ENCODE measurements at places on chromosomes 1 and 21. TPM values are rescaled to one million over a fixed set of nuclear protein-coding genes. Genes with fewer than 3 reads are reported as not detected.

GRCh38 chr1:214660900-214661299 is 57.9 kb downstream of the CENPF start:
- DNase-seq: peak; percentile 82

- DNase-seq: peak; percentile 60
Observed at GRCh38 chr1:205344066-205344928, 12.4 kb downstream of the KLHDC8A start.

GRCh38 chr1:191869790-191870312 is 288.4 kb upstream of the RGS18 start:
- DNase-seq: no peak

GRCh38 chr1:96292141-96292540 is 429.4 kb upstream of the PTBP2 start:
- no peak for DNase-seq

GRCh38 chr1:244761279-244761678 is 74.2 kb upstream of the COX20 start:
- DNase-seq: no peak

- DNase-seq: no peak
Observed at GRCh38 chr1:8021676-8022266, 4.3 kb downstream of the ERRFI1 start.

GRCh38 chr1:205700865-205701401 is 20.6 kb upstream of the SLC45A3 start:
- no peak for DNase-seq

- DNase-seq: no peak
Observed at GRCh38 chr1:101798417-101798816, 198.3 kb downstream of the OLFM3 start.

- DNase-seq: no peak
Observed at GRCh38 chr1:48864913-48865312, 88.2 kb upstream of the BEND5 start.

- DNase-seq: peak; percentile 56
Observed at GRCh38 chr1:44803312-44804095, 3.3 kb downstream of the PLK3 start.

DNA sequence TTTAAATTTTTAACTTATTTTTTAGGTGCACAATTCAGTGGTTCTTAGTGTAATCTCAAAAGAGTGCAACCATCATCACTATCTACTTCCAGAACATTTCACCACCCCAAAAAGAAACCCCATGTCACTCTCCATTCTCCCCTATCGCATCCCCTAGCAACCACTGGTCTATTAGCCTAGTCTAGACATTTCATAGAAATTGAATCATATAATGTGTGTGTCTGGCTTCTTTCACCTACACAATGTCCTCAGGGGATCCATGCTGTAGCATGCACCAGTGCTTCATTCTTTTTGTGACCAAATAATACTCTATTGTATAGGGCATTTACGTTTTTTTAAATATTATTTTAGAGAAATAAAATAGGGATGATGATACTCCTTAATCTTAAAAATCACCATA is 64.7 kb downstream of the JAK1 start:
- no peak for DNase-seq

GRCh38 chr1:198633675-198634121 is 5.1 kb upstream of the PTPRC start:
- DNase-seq: no peak

- no peak for DNase-seq
Observed at GRCh38 chr1:45282351-45282750, 44.3 kb upstream of the HPDL start.

- no peak for DNase-seq
Observed at GRCh38 chr1:159996653-159997052, 35.1 kb downstream of the PIGM start.

- DNase-seq: no peak
Observed at GRCh38 chr1:35029761-35030160, 2.0 kb downstream of the ZMYM6 start.

DNA sequence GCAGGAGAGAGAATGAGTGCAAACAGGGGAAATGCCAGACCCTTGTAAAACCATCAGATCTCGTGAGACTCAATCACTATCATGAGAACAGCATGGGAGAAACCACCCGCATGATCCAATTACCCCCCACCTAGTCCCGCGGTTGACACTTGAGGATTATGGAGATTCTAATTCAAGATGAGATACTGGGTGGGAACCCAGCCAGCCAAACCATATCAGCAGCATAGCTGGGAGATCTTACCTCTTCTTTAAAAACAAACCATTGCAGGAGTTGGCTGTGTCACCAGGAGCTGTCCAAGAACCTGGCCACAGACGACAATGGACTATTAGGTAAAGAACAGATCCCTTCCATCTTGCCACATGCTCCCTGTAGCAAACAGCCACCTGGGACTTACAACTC is 422.7 kb downstream of the MATN1 start:
- no peak for DNase-seq

- DNase-seq: no peak
Observed at GRCh38 chr1:93678946-93679480, 2.6 kb downstream of the BCAR3 start.

- peak; percentile 61 for DNase-seq
Observed at GRCh38 chr1:37465593-37466517, 8.5 kb upstream of the ZC3H12A start.

GRCh38 chr1:12617901-12618660 is at the start of gene DHRS3:
Gene DHRS3 (minus strand): TSS chr1:12618210. CDS start chr1:12617348, 862 bp downstream.
- DNase-seq: peak; percentile 71

- DNase-seq: no peak
Observed at GRCh38 chr1:41749991-41750745, 168.6 kb downstream of the HIVEP3 start.

DNA sequence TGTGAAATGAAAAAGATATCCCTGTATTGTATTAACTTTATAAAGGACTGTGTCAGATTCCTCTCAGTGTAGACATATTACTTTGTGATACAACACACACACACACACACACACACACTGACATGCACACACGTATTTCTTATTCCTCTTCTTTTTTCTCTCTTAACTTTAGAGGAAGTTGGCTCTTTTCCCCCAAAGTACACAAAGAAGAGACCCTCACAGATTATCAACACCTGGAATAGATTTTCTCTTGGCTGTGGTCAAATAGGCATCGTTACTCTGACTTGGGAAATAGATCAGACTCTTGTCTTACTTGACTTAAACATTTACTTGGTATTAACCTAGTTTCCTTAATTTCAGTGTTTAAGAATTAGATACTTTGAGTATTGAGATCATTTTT is 792.8 kb downstream of the ADGRL2 start:
- DNase-seq: no peak

- DNase-seq: no peak
Observed at GRCh38 chr1:219340796-219341195, 167.1 kb downstream of the LYPLAL1 start.

DNA sequence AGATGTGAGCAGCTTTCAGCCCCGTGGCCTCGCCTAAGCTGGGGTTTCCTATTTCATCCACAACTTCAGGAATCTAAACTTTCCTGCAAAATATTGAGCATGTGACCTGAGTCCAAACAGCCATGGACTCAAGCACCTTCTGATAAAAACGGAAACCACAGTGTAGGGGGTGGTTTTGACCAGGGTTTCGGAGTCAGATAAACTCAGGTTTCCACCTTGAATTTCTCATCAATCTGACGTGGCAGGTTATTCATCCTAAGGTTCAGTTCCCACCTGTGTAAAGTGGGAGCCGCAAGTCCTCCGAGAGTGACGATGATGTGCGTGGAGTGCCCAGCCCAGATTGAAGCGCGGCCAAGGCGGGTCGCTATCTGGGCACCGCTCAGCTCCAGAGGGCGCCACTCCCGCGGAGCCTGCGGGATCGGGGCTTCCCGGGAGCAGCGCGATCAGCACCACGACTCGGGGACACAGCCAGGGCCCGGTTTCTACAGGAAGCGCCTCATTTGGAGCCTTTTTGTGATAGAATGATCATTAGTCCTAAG is 871 bp upstream of the ETS2 start:
- DNase-seq: peak; percentile 74

DNA sequence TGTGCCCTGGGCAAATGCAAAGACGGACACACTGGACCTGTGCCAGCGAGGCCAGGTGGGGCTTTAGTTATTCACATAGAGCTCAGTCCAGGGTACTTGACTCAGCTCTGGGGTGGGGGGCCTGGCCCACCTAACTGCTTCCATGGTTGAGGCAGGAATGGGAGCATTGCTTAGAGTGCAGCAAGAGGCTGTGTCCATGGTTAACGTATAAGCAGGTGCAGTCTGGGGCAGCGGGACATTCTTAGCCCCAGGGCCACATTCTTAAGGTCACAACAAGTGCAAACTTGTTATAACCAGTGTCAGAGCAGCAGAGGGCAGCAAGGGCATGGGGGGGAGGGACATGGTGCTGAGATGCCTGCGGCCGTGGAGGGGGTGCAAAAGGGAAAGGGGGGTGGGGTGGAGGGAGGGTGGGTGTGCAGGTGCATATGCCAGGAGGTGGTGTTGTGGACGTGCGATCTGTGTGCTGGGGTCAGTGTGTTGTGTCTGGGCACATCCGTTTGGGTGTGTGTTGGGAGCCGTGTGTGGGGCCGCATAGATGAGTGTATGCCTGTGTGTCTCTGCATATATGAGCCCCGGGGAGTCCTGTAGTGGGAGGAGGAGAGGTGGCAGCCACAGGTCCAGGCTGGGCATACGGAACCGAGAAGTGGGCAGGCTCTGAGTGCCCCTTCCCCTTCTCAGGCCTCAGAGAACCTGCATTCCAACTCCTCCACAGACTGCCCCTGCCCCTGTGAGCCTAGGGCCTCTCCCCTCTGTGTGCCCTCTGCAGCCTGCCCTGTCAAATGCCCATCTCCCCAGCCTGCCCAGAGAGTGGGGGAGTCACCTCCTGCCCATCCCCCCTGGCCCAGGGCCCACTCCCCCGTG is 8.4 kb downstream of the KCNJ10 start:
- DNase-seq: no peak

DNA sequence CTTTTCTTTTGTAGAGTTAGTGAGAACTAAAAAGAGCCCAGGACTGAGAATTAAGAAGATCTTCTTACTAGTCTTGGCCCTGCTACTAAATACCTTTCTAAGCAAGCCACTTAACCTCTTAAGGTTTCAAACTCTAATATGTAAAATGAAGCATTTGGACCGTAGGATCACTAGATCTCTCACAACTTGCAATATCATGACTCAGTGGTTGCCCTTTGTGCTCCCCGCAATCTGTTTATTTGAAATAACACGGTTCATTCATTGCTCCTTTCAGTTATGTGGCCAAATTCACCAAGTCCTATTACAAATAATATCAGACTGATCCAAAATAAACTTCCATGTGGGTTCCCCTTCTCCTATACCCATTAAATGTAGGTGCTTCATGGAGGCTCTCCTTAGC is 10.8 kb downstream of the PALMD start:
- no peak for DNase-seq

DNA sequence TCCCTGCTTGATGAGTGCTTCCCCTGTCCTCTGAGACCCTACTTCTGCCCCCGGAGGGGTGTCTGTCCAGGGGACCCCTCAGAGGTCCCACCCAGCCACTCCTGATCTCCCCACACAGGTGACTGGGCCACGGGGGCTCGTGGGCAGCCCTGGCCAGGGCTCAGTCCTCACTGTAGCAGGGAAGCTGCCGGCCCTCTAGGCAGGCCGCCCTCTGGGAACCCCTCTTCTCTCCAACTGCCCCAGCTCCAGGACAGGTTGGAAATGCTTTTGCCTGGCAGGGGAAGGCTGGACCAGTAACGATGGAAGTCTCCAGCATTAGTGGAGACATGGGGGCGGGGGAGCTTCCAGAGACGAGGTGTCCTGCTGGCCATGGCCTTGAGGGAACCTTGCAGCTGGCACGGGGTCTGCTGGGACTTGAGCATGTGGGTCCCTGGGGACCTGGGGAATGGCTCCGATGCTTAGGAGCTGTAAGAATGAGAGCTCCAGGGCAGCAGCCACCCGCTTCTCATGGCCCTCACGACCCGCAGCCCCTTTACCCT is 3.1 kb upstream of the FNDC10 start:
- peak; percentile 49 for DNase-seq

DNA sequence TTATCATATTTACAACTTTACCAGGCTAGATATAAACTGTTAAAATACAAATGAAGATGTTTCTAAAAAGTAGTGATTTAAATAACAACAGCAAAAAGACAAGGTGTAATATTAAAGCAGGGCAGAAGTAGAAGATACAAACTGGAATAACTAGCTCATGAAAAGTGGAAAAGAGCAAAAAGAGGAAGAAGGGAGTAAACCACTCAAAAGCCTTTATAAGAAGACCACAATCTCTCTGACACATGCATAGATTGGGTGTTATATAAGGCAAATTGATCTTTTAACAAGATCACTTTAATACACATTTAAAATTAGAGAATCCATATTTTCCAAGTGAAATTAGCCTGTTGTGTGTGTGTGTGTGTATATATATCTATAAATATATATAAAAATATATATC is 5.0 kb downstream of the DENND1B start:
- DNase-seq: no peak

GRCh38 chr1:19938472-19938871 is 15.1 kb upstream of the PLA2G2E start:
- DNase-seq: no peak

DNA sequence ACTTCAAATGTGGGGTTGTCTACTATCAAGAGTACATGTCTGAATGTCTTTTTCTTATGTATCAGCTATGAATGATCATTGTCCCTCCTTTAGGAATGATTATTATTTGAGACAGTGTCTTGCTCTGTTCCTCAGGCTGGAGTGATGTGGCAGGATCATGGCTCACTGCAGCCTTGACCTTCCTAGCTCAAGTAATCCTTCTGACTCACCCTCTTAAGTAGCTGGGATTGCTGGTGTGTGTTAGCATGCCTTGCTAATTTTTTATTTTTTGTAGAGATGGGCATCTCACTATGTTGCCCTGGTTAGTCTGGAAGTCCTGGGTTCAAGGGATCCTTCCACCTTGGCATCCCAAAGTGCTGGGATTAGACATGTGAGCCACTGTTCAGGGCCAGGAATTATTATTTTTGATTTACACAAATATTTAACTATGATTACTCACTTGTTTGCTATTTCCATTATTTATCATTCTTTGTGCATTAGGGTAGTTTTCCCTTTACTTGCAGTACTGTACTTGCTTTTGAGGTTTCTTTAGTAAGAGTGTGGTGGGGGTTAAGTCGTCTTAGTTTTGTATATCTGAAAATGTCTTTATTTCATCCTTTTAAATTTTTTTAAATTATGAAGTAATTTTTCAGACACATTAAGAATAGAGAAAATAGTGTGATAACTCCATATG is 12.8 kb downstream of the S100A7 start:
- peak; percentile 35 for DNase-seq

GRCh38 chr1:107229711-107230110 is 88.9 kb downstream of the NTNG1 start:
- no peak for DNase-seq

- no peak for DNase-seq
Observed at GRCh38 chr1:14976256-14976655, 177.3 kb upstream of the TMEM51 start.

LAPTM5 gene
- 175 TPM for total RNA-seq

HHAT gene
- 5.9 TPM for total RNA-seq

HOOK1 gene
- 8.8 TPM for total RNA-seq

EFNA1 gene
- total RNA-seq: 25.7 TPM

TNFRSF18 gene
- total RNA-seq: not detected

SIM2 gene
- 0.55 TPM for total RNA-seq

PROX1 gene
- total RNA-seq: 14.3 TPM

OR2L8 gene
- not detected for total RNA-seq

PCP4 gene
- 7.5 TPM for total RNA-seq

RNF207 gene
- total RNA-seq: 13.2 TPM

PKLR gene
- not detected for total RNA-seq

ANGPTL3 gene
- total RNA-seq: not detected

DCST1 gene
- total RNA-seq: not detected

ATP6V1G3 gene
- total RNA-seq: not detected

MARK1 gene
- 3.9 TPM for total RNA-seq

TBX15 gene
- 0.15 TPM for total RNA-seq

S100A7A gene
- not detected for total RNA-seq

Measured in adrenal gland (tissue), 19 donors.